ENCODE measurements at places on chromosomes 2 and 18.

- DNase-seq = no peak
These were observed 647.9 kb downstream of the PLCL1 start for GRCh38 chr2:198452327-198452726.

- no peak for DNase-seq
These were observed 1002.4 kb upstream of the KLHL29 start for GRCh38 chr2:22382479-22383169.

GRCh38 chr2:68762665-68763064 lies 28.1 kb downstream of the ARHGAP25 start:
- no peak for DNase-seq

DNA sequence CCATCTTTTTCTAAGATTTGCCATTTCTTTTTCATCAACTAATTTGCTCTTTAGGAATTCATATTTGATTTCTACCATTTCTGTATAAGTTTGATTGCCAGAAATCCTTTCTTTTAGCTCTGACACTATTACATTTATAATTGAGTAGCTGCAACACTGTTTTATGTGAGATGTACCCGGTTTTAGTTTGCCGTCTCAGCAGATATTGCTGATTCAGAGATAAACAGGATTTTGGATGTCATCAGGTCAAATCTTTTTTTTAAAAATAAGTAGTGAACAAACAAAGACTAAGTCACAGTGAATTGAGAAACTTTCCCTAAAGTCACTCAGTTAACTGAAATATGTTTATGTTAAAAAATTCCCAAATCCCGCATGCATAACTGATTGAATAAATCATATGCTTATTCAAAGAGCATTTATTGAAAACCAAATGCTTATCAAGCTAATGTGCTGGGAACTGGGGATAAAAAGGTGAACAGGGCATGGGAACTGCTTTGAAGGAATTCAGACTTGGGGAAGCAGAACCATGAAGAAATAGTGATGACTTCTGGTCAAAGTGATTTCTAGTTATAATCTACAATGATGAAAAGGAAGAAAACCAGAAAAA lies 19.5 kb upstream of the CCDC102B start:
- DNase-seq = no peak

DNA sequence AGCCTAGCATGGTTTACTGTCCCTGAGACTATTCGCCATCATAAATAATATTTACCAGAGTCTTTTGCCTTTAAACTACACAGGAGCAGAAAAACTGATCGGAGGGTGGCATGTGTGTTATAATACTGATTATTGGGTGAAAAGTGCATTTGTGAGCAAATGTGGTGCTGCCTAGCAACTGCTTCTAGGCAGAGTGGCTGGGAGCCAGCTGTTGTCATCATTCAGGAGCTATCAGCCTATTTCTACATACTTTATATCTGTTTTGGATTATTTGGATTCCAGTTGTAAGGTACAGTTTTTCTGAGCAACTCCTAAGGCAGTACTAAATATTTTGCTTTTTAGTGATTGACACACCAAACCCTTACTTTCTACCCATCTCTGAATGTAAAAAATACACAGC lies 75.0 kb upstream of the MSTN start:
- no peak for DNase-seq

DNA sequence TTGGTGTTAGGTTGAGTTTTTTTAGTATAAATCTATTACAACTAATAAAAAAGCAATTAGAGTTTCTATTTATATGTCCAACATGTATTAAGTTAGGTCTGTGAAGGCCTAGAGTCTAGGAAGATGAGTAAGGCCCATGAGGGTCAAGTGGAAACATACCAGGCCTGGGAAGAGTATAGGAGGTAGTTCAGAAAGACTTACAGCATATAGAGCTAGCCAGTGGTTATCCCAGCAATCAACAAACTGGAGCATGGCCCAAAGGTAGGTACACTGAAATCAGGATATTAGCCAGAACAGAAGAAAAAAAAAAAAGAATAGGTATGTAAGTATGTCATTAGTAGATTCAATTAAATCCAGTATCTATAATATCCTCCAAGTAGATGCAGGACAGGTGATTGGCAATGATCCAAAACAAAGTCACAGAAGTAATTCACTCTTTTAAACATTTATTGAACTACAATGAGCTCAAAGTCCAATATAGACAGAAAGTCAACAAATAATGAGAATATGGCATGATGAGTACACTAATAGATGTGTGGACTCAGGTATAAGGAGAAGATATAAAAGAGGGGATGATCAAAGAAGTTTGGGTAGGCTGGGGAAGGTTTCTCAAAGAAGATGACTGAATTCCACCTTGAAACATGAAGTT lies 70.3 kb downstream of the IKZF2 start:
- DNase-seq = no peak

DNA sequence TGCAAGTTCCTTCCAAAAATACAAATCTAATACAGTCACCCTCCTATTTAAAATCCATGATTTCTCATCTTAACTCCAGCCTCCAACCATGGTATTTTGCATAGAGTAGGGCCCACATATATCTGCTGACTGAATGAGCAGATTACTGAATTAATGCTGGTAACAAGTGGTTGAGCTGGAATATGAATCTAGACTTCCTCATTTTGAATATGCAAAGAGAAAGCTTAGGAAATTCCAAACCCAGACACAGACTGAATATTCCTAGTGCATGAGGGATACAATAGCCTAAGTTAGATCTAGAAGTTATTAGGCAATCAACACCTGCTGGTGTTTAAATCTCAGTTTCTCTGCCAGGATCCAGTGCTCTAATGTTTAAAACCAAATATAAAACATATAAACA lies 215.1 kb upstream of the CYP26B1 start:
- DNase-seq = no peak

DNA sequence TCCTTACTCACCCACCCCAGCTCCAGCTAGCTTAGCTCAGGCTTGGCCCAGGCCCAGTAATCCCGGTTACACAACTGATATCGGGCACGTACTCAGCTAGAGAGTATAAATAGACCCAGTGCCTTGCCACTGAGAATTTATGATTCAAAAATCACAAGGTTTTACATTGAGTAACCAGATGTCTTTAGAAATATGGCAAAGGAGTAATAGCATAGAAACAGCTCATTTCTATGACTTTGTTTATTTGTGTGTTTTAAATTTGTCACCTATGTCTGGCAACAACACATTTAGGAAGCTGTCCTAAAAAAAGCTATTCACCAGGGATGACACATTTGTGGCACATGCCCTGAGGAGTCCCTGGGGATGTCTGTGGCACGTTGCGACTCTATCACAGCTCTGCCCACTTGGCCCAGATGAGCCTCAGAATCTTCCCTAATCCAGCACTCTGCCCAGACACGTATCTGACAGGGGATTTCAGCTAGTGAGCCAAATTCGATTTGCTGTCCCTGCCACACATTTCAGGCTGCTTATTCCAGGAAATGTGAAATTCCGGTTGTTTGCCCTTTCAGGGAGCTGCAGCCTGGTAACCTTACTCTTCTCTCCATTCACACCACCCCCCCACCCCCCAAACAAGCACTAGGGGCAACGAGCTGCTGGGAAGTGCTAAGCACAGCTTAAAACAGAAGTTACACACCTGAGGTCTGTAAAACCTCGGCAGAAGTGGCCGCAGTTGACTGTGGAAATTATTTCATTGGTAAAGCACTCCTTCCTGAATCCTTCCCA lies 85.4 kb upstream of the ZCCHC2 start:
- DNase-seq = no peak

- no peak for DNase-seq
These were observed 677.7 kb upstream of the CELF4 start for GRCh38 chr18:38243291-38243690.

- no peak for DNase-seq
These were observed 30.5 kb downstream of the SLC1A4 start for GRCh38 chr2:65019675-65020195.

DNA sequence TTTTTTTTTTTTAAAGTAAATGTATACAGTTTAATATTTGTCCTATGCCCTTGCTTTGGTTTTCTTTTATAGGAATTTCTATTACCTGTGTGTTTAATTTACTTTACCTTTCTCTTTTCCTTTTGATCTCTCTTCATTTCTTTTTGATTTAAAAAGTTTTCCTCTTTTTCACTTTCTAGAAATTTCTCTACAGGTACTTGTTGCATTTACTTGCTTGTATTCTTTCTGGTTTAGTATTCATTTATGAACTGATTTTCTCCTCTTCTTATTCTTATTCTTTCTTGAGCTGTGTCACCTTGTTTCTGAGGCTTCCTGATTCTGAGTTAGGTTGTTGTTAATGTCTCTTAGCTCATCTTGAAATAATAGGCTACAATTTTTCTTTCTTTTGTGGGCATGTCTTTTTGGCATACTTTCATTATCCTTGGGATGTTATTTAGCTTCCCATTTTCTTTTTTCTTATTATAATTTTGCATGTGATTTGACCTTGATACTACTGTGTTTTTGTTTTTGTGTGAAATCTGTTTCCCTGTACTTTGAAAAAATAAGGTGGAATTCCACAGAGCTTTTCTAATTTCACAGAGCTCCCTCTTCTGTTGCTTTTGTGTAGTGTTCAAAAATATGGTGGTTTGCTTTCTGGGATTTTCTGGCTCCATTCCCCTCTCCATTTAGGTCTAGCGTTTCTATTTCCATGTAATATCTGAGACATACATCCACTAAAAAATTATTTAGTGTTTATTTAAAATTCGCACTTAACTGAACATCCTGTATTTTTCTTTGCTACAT lies 25.5 kb upstream of the ALMS1 start:
- no peak for DNase-seq

DNA sequence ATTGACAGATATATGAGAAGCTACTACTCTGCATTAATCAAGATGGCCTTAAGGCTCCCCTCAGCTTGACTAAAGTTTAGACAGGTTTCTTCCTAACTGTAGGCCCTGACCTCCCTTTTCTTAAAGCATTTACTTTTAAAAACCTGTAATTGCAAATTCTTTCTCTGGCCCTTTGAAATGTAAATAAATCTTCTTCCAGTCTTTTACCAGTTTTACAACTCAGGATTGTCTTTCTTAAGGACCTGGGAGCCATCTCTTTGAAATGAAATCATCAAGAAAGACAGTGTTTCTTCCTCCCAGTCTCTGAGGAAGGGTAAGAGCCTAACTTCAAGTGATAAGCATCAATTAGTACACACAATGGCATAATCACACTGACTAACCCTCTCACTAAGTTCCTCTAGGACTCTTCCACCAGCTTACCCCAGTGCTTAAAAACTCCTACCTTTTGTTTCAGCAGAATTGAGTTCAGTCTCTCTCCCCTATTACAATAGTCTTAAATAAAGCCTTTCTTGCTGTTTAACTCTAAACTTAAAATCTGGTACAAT lies 58.7 kb upstream of the CDH20 start:
- DNase-seq = no peak

GRCh38 chr2:126787289-126787688 lies 111.4 kb upstream of the TEX51 start:
- no peak for DNase-seq

DNA sequence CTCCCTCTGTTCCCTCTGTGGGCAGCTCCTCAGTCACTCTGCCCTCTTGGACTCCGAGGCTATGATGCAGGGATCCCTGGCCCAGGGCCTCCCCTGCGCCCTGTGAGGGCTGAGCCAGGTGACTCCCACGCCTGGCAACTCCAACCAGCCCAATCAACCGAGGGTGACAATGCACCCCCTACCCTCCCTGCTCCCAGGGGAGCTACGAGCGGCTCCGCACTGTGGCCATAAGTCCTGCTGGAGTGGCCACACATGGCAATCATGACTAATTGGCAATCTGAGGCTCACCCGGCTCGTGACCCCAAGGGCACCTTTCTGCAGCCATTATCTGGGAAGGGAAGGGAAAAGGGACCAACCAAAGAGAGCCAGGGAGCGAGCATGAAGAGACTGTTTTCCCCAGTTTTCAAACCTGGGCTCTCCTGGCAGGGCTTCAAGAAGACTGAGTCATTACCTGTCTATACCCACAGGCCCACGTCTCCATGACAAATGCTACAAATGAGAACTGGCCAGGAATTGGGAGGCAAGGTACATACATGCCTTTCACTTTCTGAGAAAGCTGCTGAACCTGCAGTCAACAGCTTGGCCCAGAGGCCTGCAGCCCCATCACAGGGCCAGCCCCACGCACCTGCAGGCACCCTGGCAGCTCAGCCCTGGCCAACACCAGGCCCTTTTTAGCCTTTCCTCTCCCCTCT lies 45.1 kb downstream of the RPL31 start:
- no peak for DNase-seq

- DNase-seq = no peak
These were observed 7.7 kb upstream of the SP140L start for GRCh38 chr2:230319211-230319862.

DNA sequence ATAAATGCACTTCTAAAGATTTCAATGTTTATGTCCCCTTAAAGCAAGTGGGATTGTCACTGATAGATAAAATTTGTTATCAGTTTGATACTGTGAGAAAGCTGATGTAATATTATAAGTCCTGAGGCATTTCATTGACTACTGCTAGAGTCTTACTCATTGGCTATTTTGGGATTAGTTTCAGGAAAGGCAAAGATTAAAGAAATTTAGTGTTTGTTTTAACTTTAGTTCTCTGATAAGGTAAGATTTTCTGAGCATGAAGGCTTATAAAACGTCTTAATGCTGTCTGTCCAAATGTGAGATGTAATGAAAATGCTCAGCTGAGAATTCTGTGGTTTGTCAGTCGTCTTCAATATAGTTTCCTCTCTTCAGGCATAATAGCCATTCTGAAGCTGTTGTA lies 886.4 kb upstream of the CDH2 start:
- DNase-seq = no peak

- no peak for DNase-seq
These were observed 721 bp downstream of the FHOD3 start for GRCh38 chr18:36298126-36298741.

DNA sequence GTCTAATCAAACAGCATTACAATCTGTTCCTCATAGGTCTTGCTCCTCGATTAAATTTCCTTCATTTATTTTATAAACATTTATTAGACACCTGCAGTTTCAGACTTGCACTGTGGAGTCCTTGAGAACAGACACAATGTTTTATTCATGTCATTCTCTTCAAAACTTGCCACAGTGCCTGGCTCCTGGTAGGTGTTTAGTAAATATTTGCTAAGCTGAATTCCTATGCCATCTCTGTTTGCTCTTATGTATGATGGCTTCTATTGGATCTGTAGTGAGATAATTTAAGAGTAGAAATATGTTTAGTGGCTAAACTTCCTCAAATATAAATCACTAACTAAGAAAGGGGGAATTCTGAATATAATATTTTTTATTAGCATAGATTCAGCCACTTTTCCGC lies 61.4 kb downstream of the LRATD1 start:
- DNase-seq = no peak

DNA sequence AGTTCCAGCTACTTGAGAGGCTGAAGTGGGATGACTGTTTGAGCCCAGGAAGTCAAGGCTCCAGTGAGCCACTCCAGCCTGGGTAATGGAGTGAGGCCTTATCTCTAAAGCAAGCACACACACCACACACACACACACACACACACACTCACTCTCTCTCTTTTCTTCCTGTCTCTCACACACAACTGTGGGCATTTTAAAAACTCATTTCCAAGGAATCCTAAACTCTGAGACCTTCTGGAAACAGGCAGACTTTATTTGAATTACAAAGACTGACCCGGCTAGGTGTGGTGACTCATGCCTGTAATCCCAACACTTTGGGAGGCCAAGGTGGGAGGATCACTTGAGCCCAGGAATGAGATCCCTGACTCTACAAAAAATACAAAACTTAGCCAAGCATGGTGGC lies 21.3 kb downstream of the WDSUB1 start:
- no peak for DNase-seq

- DNase-seq = no peak
These were observed 110.5 kb upstream of the SCG2 start for GRCh38 chr2:223712642-223713041.

- DNase-seq = no peak
These were observed 421.1 kb upstream of the SETBP1 start for GRCh38 chr18:44259610-44260009.

Measured in BJ (cell line).